ENCODE measurements at places on chromosomes 3 and 15.

DNA sequence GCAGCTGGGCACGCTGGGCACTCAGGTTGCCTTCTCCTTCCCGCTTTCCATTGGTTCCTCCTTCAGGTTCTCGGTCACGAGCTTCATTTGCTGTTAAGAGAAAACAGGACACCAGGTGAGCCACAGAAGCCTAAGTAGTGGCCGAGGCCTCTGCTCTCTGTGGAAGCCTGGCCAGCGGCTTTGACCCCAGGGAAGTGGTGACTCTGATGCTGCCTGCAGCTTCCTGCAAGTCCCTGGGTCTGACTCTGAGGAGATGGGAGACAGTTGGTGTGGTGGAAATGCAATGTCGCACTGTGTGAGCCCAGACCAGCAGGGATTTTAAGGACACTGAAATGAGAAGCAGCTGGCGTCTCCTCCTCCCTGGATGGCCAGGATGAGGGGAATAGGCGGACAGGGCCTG, 80.5 kb downstream of the SNRK start:
- no peak for DNase-seq

GRCh38 chr3:158169091-158169491, 59.2 kb downstream of the RSRC1 start:
- DNase-seq: no peak

- no peak for DNase-seq
Observed at GRCh38 chr3:31892916-31893573, 88.0 kb downstream of the OSBPL10 start.

DNA sequence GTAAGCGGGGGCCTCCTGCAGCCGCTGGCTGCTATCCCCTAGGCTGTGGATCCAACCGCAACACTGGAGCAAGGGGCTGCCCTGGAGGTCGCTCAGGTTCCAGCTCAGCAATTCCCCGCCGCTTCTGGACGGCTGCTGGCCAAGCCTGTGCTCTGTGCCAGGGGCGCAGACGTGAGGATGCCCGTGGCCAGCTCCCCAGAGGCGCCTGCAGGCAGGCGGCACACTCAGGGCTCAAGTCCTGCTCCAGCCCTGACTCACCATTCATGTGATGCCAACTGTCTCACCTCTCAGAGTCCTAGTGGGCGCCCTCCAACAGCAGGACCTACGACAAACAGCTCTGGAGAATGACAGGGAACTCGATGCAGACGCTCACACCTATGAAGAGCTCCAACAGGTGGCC, 31.6 kb downstream of the KLHL25 start:
- DNase-seq: no peak

- DNase-seq: no peak
Observed at GRCh38 chr15:40061212-40061901, 22.4 kb upstream of the SRP14 start.

GRCh38 chr3:152076148-152076547, 192.6 kb upstream of the MBNL1 start:
- DNase-seq: no peak

DNA sequence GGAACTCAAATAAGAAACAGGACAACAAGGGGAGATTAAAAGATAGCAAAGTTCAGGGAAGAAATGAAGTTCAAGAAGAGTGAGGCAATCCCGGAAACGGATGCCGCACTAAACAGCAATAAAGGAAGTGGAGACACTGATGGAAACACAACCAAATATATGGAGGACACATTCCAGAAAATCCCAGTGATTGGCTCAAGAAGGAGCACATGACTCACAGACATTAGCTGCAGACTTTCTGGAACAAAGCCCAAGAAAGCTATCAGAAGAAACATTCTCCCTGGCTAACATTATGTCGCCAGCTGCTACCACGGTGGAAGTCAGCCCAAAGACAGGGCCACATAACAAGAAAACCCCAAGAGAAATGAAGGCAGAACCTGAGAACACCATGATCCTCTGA, 18.1 kb upstream of the VGLL4 start:
- DNase-seq: no peak

DNA sequence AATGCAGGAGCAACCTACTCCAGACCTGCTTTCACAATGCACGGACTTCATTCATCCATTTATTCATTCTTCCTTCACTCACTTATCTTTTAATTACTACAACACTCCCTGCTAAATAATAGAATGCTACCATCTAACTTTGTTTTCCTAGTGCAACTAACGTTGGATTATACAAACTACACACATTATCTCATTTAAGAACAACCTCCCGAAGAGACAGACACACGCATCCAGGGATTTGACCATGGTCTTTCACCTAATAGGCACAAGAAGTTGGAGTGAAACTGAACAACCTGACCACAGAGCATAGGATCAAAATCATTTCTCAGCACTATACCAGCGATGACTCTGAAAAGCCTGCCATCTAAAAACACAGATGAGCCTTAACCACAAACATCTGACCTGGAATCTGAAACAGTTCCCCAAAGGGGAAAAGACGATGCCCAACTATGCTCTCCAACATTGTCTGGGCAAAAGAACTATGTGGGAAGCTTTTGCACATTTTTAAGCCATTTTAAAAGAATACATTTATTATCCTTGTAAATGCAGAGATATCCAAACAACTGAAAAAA, 21.0 kb downstream of the ZNF385D start:
- DNase-seq: no peak

- no peak for DNase-seq
Observed at GRCh38 chr15:68310178-68310803, 32.7 kb downstream of the FEM1B start.

- no peak for DNase-seq
Observed at GRCh38 chr3:90080988-90081387, 973.6 kb downstream of the EPHA3 start.

DNA sequence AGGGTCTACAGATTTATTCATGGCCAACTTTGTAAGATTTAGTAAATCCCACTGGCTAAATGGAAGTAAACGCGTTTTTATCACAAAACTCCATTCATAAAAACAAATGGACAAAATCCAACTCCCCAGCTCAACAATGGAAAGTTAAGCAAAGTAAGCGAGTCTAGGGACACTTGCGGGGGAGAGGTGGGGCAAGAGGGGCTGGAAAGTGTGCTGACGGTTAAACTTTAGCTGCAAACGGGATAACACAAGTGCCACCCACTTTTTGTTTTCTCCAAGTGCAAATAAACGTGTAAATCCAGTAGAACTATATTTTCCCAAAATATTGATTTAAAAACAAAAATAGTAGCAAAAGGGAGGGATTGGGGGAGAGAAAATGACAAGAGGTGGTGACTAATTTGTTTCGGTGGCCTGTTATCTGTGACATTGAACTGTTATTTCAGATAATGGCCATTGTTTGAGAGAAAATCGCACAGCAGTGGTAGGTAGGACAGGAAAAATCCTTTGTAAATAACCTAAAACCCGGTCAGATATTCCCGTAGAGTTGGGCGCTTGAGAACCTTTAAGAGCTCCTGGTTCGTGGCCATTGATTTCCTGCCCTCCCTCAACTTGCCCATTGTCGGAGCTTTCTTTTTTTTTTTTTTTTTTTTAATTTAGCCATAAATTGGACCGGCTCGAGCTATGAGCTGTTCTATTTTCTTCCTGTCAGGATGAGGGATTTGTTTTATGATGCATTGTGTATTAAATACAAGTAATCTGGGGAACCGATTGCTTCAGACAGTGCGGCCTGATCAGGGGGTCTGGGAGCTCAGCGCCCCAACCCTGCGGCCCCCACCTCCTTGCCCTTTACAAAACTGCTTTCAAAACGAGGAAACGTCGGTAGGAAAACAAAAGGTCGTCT, 514.8 kb downstream of the MECOM start:
- DNase-seq: no peak

- no peak for DNase-seq
Observed at GRCh38 chr15:87736891-87737389, 519.6 kb downstream of the NTRK3 start.

DNA sequence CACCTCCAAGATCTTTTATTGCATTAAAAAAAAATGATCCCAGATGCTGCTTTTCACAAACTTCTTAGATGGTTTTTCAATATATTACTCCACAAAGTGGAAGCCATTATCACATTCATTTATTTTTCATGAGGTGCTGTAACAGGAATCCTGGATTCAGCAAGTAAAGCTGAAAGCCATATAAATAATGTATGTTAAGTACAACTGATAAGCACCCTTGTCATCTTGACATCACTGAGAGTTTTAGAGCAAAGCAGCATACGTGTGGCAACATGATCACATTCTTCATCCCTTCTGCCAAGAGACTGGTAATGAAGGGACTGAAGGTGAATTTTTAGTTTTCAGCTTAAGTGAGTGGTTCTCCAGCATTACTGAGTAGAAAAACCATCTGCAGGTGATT, 44.9 kb upstream of the LRRFIP2 start:
- no peak for DNase-seq

Data from activated CD4-positive, alpha-beta T cell treated with anti-CD3 and anti-CD28 coated beads for 24 hours (primary cell).